Uterus (tissue), 4 donors: ENCODE measurements at places on chromosomes 1 and 21. TPM values are rescaled to one million over a fixed set of nuclear protein-coding genes. Genes with fewer than 3 reads are reported as not detected.

DNA sequence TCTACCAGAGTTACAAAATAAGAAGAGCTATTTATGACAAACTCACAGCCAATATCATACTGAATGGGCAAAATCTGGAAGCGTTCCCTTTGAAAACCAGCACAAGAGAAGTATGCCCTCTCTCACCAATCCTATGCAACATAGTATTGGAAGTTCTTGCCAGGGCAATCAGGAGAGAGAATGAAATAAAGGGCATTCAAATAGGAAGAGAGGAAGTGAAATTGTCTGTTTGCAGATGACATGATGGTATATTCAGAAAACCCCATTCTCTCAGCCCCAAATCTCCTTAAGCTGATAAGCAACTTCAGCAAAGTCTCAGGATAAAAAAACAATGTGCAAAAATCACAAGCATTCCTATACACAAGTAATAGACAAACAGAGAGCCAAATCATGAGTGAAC, 1169.5 kb downstream of the AMY1C start:
- no peak for DNase-seq

- no peak for DNase-seq
These were observed 90.4 kb downstream of the TIAM1 start for GRCh38 chr21:31253684-31254083.

DNA sequence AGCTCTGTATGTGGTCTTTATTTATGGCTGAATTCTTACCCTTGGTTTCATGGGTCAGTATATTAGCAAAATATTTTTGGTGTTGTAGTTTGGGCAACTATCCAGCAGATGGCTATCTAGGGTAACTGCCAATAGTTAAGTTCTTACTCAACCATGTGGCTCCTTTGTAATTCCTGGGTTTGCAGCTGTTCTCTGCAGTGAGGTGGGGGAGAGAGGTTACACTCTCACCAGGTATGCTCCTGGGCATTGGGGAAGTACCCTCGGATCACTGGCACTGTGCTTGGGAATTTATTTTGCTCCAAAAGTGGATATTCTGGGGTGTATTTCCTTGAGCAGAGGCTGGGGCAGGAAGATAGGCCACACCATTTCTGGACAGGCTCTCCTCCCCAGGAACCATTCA, 436.7 kb upstream of the TMPRSS15 start:
- DNase-seq = no peak

GRCh38 chr21:42258885-42259407, 40.0 kb downstream of the ABCG1 start:
- no peak for DNase-seq

DNA sequence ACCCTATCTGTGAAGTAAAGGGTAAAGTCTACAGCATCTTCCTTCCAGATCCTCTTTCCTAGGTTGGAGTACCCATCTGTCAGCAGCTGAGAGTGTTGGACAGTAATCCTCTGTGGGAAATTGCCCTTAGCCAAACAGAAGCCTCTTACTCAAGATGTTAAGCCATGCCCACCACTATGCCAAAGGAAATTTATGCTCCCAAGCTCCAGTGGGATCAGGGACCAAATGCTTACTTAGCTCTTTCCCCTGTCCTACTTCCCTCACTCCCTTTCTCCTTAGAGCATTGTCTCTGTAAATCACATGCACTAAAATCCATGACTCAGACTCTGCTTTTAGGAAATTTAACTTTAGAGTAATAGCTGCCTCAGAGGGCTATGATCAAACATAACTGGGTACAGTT, 254.0 kb downstream of the BRINP2 start:
- DNase-seq = no peak

Gene CYP4A11
- 0.21 TPM for total RNA-seq

Gene SPRR3
- total RNA-seq = 0.70 TPM

Gene IFNLR1
- 0.29 TPM for total RNA-seq

GRCh38 chr1:172276120-172276818, 144.2 kb upstream of the C1orf105 start:
- no peak for DNase-seq

GRCh38 chr1:231107600-231108326, 54.1 kb upstream of the TRIM67 start:
- no peak for DNase-seq

DNA sequence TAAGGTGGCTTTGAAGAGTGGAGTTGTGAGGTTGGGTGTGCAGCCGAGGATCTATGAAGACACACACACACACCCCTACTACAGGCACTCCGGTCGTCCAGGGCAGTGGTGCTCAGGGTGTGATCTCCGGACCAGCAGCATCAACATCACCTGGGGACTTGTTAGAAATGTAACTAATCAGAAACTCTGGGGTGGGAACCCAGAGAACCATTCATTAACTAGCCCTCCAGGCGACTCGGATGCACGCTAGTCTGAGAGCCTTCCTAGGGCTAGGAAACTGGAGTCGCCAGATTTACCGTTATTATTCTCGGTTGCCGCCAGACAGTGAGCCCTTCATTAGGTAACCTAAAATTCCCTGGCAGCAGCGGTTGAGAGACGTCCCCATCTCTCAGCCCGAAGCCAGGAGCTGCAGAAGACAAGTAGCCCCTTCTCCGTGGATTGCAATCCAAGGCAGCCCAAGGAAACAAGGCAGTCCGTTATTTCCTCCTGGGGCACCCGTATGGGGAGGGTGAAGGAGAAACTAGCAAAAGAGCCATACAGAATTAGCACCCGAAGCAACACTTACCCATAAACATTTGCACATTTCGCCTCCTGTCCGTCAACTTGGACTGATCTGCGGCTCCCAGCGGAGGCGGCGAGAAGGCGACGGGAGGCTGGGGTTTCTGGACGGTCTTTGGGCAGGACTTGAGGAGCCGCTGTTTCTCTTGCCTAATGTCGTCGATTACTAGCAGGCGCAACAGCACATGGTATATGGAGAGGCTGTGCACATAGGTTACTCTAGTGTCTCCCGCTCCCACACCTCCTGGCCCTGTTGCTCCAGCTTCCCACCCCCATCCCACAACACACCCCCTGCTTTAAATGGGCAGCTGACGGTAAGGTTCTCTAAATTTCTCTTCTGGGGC, 2.9 kb upstream of the CCN1 start:
- DNase-seq = peak; percentile 54
